ENCODE measurements at places on chromosomes 1 and 21. TPM values are rescaled to one million over a fixed set of nuclear protein-coding genes. Genes with fewer than 3 reads are reported as not detected.

PCP4 gene
- total RNA-seq = not detected

TSPEAR gene
- total RNA-seq = 0.15 TPM

ADGRL2 gene
- 78.0 TPM for total RNA-seq

SERPINC1 gene
- 0.32 TPM for total RNA-seq

LRRN2 gene
- total RNA-seq = 2.0 TPM

RGS5 gene
- total RNA-seq = 31.9 TPM

HHIPL2 gene
- total RNA-seq = not detected

RXFP4 gene
- total RNA-seq = not detected

DNA sequence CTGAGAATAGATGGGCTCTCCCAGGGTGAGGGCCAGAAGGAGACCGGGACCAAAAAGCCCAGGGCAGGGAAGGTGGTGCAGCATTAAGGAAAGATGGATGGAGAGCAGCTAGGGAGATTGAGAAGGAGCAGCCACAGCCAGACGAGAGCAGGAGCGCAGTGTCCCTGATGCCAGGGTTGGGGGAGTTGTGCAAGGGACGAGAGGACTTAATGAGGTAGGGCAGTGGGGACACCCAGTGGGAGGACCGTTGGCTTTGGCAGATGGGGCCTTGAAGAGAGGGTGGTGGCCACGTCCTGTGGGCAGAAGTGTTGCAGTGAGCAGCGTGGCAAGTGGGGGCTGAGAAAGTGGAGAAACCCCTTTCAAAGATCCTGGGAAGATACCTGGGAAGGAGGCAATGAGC, 38.0 kb upstream of the KDM4A start:
- H3K36me3 ChIP-seq = no peaks in the 10 kb centered on the region
- H3K4me3 ChIP-seq = no peak overlapping the region
- no peaks in the 10 kb centered on the region for H3K4me1 ChIP-seq
- no peak for DNase-seq

GRCh38 chr1:103492003-103492625, 33.4 kb upstream of the RNPC3 start:
- no peak for DNase-seq
- H3K36me3 ChIP-seq = no peaks in the 10 kb centered on the region
- H3K4me1 ChIP-seq = no peaks in the 10 kb centered on the region
- H3K27ac ChIP-seq = no peak overlapping the region

DNA sequence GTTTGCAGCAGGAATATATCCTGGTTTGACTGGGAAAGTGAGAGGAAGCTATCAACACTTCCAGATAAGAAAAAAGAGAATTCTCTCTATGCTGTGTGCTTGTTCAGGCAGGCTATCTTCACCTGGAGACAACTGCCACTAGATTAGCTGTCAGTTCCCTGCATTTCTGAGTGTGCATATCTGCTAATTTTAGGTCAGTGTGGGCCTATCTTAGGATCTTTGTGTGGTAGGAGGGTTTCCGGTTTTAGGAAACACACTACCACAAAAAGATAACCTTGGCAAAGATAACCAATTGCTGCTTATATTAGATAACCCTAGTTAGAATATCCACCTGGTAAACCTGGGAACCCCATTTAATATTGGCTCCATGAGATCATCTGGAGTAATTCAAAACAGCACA, 22.5 kb upstream of the GBP5 start:
- no peak for DNase-seq
- H3K36me3 ChIP-seq = no peaks in the 10 kb centered on the region
- H3K4me1 ChIP-seq = no peaks in the 10 kb centered on the region
- no peak overlapping the region for H3K4me3 ChIP-seq
- H3K27ac ChIP-seq = no peak overlapping the region
- H3K27me3 ChIP-seq = no peaks in the 10 kb centered on the region

- H3K27me3 ChIP-seq = peaks cover 7% of the 10 kb centered on the region
- H3K27ac ChIP-seq = no peak overlapping the region
- no peak for DNase-seq
- no peaks in the 10 kb centered on the region for H3K4me1 ChIP-seq
Measured at GRCh38 chr1:30277415-30277814, 446.0 kb downstream of the MATN1 start.

- H3K36me3 ChIP-seq = no peaks in the 10 kb centered on the region
- H3K27ac ChIP-seq = peak overlapping the region; percentile 79
- no peak overlapping the region for H3K4me3 ChIP-seq
- peaks cover 6% of the 10 kb centered on the region for H3K4me1 ChIP-seq
Measured at GRCh38 chr21:46061518-46061917, 36.4 kb upstream of the COL6A2 start.

GRCh38 chr1:41528106-41528505, 43.6 kb upstream of the EDN2 start:
- H3K27ac ChIP-seq = no peak overlapping the region
- H3K4me3 ChIP-seq = no peak overlapping the region
- DNase-seq = no peak
- no peaks in the 10 kb centered on the region for H3K27me3 ChIP-seq
- H3K36me3 ChIP-seq = peaks cover 4% of the 10 kb centered on the region

DNA sequence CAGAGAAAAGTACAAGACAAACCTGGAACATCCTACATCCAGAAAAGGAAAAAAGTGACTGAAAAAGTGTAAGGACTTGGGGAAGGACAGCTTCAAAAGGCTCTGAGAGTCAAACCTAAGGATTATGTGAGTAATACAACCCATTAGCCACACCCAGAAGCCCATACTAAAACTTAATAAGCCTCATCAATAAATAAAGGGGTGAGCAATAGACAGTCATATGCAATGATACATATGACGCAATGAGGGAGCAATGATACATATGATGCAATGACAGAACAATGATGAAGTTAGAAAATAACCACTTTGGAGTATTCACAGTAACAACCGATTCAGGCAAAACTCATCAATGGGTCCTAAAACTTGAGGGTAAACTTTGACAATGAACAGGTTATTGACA, 50.1 kb downstream of the BRWD1 start:
- no peak overlapping the region for H3K4me3 ChIP-seq
- H3K4me1 ChIP-seq = no peaks in the 10 kb centered on the region
- no peak overlapping the region for H3K27ac ChIP-seq
- H3K36me3 ChIP-seq = no peaks in the 10 kb centered on the region
- no peaks in the 10 kb centered on the region for H3K27me3 ChIP-seq

DNA sequence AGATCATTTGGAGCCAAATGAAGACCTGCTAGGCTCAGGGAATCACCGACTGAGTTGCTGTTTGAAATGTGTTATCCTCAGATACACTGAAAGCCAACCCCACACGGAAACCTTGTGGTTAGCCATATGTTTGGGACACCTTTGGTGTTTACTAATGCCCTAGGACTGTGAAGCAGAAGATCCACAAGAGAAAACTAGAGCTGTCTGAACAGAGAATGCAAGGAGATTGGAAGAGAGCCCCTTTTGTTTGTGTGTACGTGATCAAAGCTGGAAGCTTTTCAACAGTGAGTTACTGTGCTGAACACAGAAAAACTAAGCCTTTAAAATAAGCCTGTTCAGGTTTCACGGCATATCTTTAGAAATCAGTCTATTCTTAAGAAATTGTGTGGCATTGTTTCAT, 908.2 kb upstream of the ADGRL2 start:
- no peak for DNase-seq
- H3K4me1 ChIP-seq = no peaks in the 10 kb centered on the region
- H3K27me3 ChIP-seq = no peaks in the 10 kb centered on the region
- H3K4me3 ChIP-seq = no peak overlapping the region

Measured in breast epithelium (tissue), 4 donors.